Astrocyte (in vitro differentiated cells and primary cell): ENCODE measurements at places on chromosomes 2 and 18. TPM values are rescaled to one million over a fixed set of nuclear protein-coding genes. Genes with fewer than 3 reads are reported as not detected.

DNA sequence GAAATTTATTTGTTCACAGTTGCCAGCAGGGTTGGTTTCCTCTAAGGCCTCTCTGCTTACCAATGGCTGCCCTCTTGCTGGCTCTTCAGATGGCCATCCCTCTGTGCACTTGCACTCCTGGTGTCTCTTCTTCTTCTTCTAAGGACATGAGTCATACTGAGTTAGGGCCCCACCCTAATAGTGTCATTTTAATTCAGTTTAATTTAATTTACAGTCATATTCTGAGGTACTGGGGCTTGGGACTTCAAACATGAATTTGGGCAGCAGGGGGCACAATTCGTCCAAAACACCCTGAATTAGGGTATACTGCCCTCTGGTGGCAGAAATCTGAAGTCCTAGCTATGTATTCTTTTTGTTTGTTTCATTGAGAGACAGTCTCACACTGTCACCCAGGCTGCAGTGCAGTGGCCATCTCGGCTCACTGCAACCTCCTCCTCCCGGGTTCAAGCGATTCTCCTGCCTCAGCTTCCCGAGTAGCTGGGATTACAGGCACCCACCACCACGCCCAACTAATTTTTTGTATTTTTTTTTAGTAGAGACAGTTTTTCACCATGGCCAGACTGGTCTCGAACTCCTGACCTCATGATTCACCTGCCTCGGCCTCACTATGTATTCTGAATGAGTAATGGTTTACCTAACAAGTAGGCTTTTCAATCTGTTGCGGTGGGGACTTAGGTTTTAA is 19.8 kb downstream of the SLC4A1AP start:
- peak; percentile 71 for DNase-seq

DNA sequence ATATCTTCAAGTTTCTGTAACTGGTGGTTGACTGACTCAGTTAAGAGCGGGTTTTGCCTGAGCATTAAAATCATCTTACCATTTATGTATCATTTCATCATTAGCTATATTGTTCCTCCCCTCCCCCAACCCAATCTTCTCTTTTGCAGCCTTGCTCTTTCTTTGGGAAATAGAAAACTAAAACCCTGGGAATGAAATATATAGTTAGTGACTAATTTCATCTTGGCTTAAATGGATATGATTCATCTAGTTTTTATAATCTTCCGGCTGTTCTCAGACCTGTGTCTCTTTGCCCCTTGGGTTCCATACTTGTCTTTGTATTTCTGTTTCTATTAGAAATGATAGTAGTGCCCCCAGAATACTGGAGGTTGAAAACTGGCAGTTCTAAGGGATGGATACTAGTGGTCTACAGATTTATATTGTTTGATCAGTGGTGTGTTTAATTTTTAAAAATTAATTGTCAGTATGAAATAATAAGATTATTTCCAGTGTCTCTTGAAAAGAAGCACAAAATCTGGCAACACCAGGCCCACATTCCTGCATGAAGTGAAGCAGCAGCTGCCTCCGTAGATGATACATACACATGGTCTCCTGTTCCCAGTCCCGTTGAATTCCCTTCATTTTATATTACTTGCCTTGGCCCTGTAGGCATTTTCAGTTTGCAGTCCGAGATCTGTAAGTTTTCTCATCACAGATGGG is 44.5 kb downstream of the PHLPP1 start:
- peak; percentile 74 for DNase-seq

- DNase-seq: no peak
Measured at GRCh38 chr2:97834610-97835009, 121.2 kb downstream of the ZAP70 start.

The KIF1A gene
- total RNA-seq: 20.3 and 51.2 TPM in 2 replicates

DNA sequence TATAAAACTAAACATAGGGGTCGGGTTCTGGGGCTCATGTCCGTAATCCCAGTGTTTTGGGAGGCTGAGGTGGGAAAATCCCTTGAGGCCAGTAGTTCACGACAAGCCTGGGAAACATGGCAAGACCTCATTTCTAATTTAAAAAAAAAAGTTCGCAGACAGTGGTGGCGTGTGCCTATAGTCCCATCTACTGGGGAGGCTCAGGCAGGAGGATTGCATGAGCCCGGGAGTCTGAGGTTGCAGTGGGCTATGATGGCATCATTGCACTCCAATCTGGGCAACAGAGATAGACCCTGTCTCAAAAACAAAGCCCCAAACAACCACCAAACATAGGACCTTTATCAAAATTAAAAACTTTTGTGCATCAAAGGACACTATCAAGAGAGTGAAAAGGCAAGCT is 9.8 kb upstream of the HAAO start:
- no peak for DNase-seq

DNA sequence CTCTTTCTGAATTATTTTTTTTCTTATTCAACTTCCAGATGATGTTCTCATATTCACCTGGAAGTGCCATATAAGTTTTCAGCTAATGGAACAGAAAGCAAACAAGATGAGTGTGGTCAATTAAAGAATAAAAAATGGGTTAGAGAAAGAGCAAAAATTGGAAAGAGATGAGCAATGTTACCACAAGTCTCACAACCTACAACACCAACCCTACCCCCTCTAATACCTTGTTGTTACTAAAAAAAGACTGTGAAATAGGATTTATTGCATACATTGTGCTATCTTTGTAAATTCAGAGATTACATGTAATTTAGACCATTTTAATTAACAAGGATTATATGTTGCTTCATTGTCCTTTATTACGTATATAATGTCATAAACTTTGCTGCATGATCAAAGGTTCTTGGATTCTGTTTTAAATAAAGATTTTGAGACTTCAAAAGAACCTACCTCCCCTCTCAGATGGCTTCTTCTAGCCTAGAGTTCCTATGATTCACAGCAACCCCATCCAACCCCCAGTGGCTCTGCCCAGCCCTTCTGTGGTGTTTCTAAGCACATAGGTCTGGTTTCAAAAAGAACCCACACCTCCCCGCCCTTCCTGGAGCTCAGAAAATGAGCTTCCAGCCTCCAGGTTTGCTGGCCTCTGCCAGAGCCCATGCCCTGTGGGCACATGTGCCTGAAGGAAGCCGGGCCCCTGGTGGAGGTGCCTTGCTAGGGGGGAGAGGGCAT is 24.7 kb downstream of the LGALSL start:
- DNase-seq: no peak

GRCh38 chr2:149082735-149083134 is 44.2 kb downstream of the LYPD6B start:
- no peak for DNase-seq

DNA sequence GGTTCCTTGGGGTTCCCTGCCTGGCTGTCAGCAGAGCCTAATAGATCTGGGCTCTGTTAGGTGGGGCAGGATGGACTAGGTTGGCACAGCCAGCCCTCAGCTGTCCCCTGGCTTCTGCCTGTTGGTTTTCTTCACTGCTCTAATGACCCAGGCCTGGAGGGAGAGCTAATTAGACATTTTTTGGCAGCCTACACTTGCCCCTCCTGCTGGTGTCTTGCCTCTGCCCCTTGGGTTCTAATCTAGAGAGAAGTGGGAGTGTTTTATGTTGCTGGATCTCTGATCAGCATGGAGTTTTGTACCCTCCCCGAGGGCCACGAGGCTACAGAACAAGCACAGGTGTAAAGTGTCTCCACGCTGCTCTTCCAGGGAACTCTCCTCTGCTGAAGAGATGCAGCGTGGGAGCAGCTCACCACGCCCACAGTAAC is 199.4 kb upstream of the RASGRP3 start:
- no peak for DNase-seq

GRCh38 chr2:100944617-100945432 is 57.3 kb upstream of the RPL31 start:
- no peak for DNase-seq

GRCh38 chr2:62205554-62205953 is 9.6 kb downstream of the B3GNT2 start:
- DNase-seq: no peak

DNA sequence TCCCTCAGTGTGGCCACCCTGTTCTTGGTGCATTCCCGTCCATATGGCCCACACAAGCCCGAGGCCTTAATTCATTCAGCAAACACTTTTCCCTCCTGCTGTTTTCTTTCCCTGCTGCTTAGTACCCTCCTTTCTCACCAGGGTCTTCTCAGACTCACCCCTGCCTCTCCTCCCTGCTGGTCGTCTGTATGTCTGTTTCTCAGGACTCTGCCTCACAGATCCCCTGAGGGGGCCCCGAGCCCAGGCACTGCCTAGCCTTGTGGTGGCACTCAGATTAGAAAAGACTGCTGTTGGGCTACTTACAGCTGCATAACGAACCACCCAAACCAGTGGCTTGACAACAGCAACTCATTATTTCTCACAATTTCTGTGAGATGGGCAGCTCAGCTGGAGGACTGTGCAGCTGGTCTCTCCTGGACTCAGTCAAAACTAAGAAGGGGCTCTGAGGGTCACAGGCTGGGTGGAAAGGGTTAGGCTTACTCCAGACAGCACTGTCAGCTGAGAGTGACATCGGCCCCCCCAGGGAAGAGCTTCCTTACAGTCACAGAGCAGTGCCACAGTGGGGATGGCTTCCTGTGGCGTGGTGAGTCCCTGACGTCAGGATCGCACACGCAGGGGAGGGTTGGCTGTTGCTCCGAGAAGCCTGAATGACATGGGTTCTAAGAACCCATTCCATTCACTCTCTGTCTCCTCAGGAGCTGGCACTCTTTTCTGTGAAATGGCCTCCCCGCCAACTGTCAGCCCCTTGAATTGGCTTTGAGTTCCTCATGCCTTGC is 139.0 kb downstream of the UXS1 start:
- no peak for DNase-seq

DNA sequence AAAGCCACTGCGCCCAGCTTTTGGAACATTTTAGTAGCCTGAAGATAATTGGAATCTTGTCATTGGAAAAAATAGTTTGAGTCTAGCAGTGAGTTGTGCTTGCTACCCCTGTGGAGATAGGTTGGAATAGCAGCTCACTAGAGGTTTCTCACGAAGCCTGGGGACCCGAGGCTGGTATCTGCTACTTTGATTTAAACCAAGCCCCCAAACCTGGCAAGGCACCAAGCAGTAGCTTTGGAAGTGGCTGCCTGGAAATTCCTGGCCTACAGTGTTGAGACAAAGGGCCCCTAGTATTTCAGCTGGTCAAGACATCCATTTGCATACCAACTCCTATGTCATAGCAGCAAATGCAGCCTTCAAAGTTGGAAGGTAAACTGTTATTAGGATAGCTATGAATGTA is 42.1 kb downstream of the NOP58 start:
- DNase-seq: no peak

DNA sequence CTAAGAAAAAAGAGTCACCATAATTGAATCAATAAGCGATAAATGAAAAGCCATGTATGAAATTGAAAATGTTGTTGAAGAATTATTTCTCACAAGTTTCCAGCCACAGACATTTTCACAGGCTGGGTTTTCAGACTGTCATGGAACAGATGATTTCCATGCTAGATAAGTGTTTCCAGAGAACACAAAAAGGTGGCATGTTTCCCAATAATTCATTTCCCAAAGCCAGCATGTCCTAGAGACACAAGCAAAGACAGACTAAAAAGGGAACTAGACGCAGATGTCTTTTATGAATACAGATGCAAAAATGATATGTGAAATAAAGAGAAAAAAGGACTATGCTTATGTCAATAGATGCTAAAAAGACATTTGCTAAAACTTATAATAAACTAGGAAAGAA is 255.1 kb downstream of the EIPR1 start:
- no peak for DNase-seq

DNA sequence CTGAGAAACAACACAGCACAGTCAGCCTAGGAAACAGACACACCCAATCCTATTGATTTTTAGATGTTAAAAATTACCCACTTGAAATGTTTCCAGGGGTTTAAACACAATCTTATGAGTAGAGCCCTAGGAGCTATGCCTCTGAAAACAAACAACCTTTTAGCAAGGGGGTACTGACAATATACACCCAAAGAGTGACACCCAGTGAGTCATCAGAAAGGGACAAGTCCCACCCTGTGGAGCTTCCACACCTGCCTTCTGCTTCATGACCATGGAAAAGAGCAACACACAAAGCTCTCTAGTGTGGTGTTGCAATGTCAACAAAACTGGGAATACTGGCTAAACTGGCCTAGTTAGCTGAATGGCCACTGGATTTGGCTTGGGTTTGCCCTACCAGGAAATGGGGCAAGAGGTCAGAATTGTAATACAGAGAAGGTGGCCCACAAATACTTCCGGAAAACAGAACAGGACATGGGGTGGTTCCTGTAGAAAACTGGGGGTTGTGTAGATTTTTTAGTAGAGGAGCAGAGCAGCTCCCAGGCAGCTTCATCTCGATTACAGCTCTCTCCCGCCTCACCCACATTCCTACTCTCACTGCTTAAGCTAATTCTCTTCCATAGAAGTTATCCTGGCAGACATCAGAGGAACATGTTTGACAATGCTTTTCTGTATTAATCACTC is 98.2 kb downstream of the GAREM1 start:
- DNase-seq: no peak

- DNase-seq: no peak
Measured at GRCh38 chr2:143571747-143572146, 442.5 kb downstream of the ARHGAP15 start.

- DNase-seq: no peak
Measured at GRCh38 chr2:200795028-200795440, 16.7 kb upstream of the BZW1 start.

The TEKT4 gene
- not detected in 2 replicates for total RNA-seq

- DNase-seq: peak; percentile 23
Measured at GRCh38 chr2:24490181-24490689, 819 bp upstream of the NCOA1 start.
